Mammary epithelial cell (primary cell): ENCODE measurements at places on chromosomes 2 and 18. TPM values are rescaled to one million over a fixed set of nuclear protein-coding genes. Genes with fewer than 3 reads are reported as not detected.

CDH2 gene
- total RNA-seq, result 0.24 and 0.45 TPM in 2 replicates

ALK gene
- not detected for total RNA-seq

RTKN gene
- 150 and 206 TPM in 2 replicates for total RNA-seq

PPIG gene
- 22.8 TPM for total RNA-seq

DCDC2C gene
- not detected in 2 replicates for total RNA-seq

SLC19A3 gene
- total RNA-seq, result 0.35 TPM in 1 of 2 replicates, not detected in the other

QPCT gene
- 0.33 and 0.69 TPM in 2 replicates for total RNA-seq

ASXL3 gene
- total RNA-seq, result 0.50 TPM

GNLY gene
- total RNA-seq, result not detected in 2 replicates

MC4R gene
- not detected in 2 replicates for total RNA-seq

TNS1 gene
- 0.24 and 0.80 TPM in 2 replicates for total RNA-seq

PPP1R1C gene
- total RNA-seq, result 2.5 TPM

CNRIP1 gene
- total RNA-seq, result not detected in 2 replicates

KIF3C gene
- 26.4 and 35.3 TPM in 2 replicates for total RNA-seq
